ENCODE measurements at places on chromosomes 13 and 19.
A peak's percentile ranks its signal among the peaks of the same experiment; 100 is the strongest.

- DNase-seq: no peak
These were observed 369.9 kb downstream of the PCDH9 start for GRCh38 chr13:66859934-66860877.

DNA sequence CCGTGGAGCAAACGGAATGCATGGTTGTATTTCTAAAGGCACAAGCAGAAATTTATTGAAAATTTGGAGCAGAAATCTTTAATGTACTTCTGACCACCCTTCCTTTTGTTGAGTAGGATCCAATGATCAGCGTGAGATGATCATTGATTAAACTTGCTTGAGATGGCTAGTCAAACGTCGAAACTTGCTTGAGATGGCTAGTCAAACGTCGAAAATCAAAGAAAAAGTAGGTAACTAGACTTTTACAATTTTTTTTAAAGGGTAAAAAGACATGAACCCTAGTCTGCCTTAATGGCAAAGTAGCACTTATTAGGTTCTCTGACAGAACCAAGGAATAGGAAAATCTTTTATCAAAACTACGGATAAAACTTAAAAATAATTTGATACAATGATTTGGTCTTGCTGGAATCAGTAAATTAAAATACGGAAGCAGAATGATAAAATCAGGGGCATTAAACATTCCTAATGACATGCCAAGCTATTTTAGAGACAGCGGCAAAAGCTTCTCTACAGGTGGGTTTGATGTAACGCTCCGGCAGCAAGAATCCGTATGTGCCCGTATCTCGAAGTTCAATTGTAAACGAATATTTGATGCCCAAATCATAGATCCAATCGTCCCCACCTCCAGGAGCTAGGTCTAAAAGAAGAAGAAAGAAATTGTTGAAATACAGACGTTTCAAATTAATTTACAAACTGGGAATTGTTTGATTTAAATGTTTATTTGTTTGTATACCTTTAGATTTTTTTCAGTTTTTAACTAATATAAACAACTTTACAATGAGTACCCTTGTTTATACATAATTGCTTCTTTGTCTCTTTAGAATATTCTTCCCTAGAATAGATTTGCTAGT lies 841 bp upstream of the ZC3H13 start:
- no peak for DNase-seq

DNA sequence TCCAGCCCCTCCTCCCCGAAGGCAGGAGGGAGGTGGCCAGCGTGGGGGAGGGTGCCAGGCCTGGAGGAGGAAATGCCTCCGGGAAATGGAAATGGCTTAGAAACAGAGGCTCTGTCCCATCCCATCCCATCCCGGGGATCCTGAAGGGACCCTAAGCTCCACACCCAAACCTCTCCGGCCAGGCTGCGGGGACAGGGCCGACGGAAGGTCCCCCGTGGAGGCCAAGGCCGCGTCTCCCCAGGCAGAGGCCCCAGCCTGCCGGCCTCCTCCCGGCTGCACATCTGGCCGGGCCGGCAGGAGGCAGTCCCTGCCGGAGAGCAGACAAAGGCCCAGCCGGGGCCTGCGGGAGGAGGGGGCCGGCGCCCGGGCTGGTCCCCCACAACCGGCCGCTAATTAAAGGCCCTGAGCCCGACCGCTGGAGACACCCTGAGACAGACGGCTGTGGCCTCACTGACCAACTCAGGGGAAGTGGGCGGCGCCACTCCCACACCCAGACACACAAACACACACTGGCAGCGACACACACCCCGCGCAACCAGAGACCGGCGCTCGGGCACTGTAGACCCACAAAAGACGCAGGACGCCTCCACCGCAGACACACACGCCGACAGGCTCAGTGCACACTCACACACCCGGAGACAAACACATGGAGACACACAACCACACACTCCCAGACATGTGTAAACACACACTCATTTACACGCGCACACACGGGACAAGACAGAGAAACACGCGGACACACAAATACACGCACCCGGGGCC lies 1.1 kb downstream of the ADAMTS10 start:
- DNase-seq: peak; percentile 57

DNA sequence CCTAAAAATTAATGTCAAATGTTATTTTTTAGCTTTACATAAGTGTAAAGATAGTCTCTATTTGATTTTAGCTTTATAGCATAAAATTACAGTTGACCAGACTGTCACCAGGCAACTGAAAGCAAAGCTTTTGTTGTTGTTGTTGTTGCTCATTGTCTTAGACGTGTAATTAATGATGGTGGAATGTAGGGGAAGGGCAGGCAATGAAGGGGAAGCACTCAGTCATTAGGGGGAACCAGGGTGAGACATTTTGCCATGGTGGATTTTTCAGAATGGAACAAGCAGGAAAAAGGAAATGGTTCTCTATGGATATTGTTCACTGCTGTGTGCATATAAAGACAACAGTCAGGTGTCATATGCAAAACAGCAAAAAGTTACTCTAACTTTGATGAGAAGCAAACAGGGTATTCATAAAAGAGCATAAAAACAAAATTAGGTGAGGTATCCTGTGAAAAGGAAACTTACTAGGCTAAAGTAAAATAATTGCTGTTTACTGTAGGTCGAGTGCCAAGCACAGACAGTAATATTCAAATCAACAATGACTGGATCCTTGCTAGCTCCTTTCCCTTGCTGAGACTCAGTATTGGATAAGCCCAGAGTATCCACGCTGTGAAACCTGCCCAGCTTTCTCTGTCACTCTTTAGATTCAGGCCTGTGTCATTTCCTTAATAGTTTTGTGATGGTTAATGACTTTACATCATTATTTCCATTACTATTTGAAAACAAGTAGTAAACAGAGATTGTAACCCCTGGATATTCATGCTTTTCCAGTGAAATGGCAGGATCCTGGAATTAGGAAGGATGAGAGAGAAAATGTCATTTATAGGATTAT lies 110.5 kb downstream of the LRCH1 start:
- DNase-seq: no peak

DNA sequence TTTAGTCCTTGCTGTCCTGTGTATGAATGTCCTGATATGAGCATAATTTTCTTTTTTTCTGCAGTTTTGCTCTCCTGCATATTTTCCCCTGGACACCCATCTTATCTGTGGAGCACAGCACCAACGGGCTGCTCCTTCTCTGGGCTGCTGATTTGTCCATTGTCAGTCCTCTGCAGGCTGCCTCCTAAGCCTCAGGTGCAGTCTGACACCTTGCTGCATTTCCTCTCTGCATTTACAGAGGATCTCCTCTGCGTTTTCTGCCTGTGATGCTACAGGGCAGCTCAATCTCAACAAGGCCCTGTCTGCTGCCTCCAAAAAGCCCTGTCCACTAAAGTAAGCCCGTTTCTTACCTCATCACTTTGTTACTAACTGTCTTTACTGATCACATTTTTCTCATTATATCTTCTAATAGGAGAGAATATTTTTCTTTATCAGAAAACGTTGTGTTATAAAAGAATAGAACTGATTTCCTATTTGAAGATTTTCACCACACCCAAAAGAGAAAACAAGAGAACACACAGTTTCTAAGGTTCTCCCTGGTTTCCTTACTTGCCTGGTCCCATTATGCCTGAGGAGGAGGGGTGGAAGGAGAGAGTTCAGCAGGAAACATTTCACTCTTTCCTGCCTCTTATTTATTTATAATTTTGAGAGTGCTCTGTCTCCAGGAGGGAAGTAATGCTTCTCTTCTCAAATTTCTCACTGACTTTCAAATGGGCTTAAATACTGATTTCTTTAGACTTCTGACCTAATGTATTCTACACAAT lies 65.6 kb upstream of the TDRD3 start:
- no peak for DNase-seq

DNA sequence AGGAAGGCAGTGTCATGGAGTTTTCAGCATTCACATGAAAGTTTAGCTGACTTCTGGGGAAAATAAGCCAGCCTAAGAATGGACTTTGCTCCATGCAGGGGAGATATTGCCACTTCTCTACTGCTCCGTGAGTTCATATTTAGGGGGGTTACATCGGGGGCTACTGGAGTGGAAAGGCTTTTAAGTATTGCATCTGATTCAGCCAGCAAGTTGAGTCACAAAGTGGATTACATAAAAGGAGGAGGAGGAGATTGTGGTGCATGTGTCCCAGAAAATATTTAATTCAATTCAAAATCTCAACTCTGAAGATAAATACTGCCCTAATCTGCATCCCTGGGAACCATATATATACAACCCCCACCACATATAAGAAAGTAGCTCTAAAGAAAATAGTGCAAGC lies 617.2 kb downstream of the DCT start:
- DNase-seq: no peak

GRCh38 chr19:57830071-57830602 lies at the start of gene ZNF587B:
Gene ZNF587B (plus strand): TSS chr19:57830299. CDS start chr19:57830529, 230 bp downstream.
- peak; percentile 27 for DNase-seq

GRCh38 chr19:13277104-13277809 lies 127.0 kb downstream of the IER2 start:
- DNase-seq: peak; percentile 57

DNA sequence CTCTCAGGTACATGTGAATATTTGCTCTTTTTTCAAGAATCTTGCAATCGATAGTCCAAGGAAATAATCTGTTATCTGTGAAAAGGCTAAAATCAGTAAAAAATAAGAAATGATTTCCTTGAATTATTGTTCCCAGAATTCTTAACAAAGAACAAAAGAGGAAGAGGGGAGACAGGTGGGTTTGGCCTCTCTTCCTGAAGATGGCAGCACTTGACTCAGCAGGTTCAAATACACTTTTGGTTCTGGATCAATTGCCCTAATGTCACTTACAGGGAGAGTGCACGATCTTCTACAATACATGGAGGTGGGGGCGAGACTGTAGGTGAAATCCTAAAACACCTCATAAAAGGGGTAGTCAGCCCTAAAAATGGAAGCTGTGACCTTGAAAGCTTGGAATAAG lies 358.7 kb downstream of the IRS2 start:
- no peak for DNase-seq

- no peak for DNase-seq
These were observed 14.7 kb downstream of the B3GLCT start for GRCh38 chr13:31214435-31214834.

DNA sequence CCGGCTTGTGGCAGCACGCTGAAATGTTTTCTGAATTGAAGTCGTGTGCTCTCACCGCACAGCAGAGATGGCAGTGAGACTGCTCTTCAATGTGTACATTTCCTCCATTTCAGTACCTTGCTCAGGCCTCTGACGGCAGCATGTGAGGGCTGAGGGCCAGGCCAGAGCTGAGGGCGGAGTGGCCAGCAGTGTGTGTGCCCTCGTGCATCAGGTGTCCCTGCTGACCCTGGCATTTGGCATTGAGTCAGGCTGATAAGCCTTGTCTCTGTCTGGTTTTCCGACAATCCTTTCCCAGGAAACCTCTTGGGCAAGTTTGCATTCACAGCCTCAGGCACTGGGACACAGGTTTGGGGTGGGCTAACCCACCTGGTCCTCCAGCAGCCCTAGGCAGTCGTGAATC lies 62.3 kb downstream of the EFNB2 start:
- DNase-seq: no peak

DNA sequence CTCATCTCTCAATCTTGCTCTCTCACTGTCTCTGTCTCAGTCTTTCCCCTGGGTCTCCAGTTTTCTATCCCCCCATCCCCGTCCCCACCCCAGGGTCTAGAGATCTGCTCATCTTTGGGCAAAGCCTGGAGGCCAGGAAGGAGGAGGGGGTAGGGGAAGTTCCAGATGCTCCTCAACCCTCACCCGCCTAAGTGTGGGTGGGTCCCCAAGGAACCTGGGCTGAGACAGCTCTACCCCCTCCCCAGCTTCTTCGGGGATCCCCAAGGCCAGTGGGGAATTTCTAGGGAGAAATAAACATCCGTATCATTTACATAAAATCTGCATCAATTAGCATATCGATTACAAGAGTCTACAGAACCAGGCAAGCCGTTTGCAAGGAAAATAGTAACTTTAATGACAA lies 31.8 kb upstream of the SEMA6B start:
- DNase-seq: no peak

DNA sequence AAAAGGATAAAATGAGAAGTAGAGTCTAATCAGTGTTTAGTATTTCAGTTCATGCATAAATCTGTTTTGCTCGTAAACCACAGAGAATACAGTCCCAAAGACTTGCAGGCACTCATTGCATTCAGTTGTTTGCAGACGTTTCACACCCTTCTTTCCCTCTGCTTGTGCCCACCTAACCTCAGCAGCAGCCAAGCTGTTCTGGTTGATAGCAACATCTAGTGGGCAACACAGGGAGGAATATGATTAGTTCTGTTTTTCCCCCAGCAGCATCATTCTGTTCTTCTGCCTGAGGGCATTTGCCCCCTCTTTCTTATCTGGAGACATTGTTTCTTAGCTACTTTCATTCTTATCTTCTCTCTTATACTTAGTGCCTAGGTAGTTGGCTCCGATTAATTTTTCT lies 135.6 kb downstream of the PAN3 start:
- no peak for DNase-seq

DNA sequence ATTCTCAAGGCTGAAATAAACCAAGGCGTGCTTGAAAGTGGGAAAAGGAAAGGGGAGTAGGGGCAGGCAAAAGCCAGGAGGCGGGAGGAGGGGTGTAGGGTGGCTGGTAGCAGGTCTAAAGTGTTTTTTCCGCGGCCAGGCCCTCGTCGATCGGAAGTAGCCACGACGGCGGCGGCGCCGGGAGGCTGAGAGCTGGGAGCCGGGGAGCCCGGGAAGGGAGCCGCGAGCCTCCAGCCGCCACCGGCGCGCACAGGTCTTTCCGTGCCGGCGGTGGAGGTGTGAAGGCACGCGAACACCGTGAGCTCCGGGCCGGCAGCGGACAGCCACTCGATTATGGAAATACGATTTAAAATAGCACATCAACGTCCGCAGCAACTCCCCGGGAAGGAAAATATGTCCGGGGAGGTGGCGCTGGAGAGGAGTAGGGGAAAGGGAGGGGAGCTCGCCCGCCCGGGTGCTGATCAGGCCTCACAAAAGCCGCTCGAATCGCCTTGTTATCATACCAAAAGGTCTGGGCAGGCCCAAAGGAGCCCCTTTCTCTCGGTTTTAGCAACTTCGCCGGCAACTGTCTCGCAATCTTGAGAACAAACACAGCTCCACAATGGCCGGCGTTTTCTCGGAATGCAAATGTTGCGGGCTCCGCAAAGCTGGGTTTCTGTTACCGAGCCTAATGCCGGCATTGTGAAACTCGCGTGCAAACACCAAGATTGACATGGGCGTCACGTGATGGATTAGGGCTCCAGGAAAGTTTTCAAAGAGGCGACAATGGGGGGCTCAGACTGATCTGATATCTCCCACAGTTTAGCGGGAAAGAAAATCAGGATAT lies 2.9 kb upstream of the PCDH8 start:
- peak; percentile 57 for DNase-seq

GRCh38 chr13:30702006-30702405 lies 33.3 kb upstream of the ALOX5AP start:
- DNase-seq: no peak

DNA sequence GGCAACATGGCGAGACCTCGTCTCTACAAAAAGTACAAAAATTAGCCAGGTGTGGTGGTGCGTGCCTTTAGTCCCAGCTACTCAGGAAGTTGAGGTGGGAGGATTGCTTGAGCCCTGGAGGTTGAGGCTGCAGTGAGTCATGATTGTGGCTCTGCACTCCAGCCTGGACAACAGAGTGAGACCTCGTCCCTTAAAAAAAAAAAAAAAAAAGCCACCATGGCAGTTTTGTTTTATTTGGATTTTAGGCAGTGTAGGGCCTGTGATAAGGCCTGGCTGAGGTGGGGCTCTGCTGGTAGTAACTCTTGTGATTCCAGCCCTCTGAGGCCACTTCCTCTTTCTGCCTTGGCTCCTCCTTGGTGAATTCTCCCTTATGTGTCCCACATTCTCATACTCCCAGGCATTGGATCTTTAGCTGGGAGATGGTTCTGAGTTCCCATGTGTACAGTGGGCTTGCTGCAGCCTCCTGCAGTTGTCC lies 39.2 kb downstream of the GATAD2A start:
- DNase-seq: peak; percentile 50

GRCh38 chr13:106415971-106416370 lies 119.5 kb downstream of the EFNB2 start:
- DNase-seq: no peak

- no peak for DNase-seq
These were observed 3.1 kb upstream of the DHRS12 start for GRCh38 chr13:51807041-51807440.

All from Peyer's patch (tissue), 4 donors.